Renal cortex interstitium (tissue), 15 donors: ENCODE measurements at places on chromosomes 4 and X. TPM values are rescaled to one million over a fixed set of nuclear protein-coding genes. Genes with fewer than 3 reads are reported as not detected.

DNA sequence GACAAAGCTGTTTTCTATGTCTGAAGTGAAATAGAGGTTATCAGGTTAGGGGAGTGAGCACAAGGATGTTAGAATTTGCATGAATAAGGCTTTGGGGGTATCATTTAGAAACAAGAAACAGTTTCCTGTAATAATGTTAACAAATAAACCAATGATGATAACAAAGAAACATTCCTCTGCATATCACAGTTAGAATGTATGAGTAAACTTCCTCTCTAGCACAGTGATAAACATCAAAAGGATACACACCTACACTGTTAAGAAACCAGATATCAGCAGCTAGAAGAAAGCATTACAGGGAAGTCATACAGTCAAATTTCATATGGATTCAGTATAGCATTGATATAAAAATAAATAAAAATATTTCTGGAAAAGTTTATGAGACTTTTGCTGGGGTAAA is 340.0 kb upstream of the MAGEB16 start:
- DNase-seq: no peak

Gene PROM1
- 31.2 TPM for polyA plus RNA-seq

GRCh38 chrX:128805236-128805635 is 718.1 kb downstream of the SMARCA1 start:
- no peak for DNase-seq

Gene AMBN
- polyA plus RNA-seq: 1.6 TPM

Gene DCAF16
- 54.5 TPM for polyA plus RNA-seq
